ENCODE measurements at places on chromosomes 11 and 22. TPM values are rescaled to one million over a fixed set of nuclear protein-coding genes. Genes with fewer than 3 reads are reported as not detected.

GRCh38 chr22:17281026-17281425 lies 61.8 kb upstream of the ADA2 start:
- no peak for DNase-seq

DNA sequence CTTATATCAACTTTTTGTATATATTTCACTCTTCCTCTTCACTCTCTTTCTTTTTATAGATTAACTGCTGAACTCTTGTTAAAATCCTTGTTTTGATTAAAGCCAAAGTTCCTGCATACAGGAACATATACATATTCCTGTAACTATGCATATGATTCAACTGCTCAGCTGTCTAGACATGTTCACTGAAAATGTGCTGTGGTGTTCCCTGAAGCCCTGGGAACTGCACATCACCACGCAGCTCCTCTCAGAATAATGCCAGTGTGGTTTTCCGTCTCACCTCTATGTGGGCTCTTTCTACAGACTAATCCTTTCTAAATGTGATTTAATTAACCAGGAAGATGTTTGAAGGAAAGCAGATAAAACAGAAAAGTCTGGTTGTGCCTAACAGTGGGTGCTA lies 25.6 kb upstream of the MMP12 start:
- no peak for DNase-seq

- DNase-seq: no peak
These were observed 286.2 kb downstream of the TMEM135 start for GRCh38 chr11:87323899-87324298.

GRCh38 chr22:27628341-27628740 lies 173.2 kb downstream of the MN1 start:
- no peak for DNase-seq

ADAMTS15 gene
- not detected for total RNA-seq

- DNase-seq: no peak
These were observed 22.9 kb upstream of the ARHGAP8 start for GRCh38 chr22:44729391-44730021.

- DNase-seq: no peak
These were observed 7.6 kb downstream of the SLC39A13 start for GRCh38 chr11:47415949-47416472.

DNA sequence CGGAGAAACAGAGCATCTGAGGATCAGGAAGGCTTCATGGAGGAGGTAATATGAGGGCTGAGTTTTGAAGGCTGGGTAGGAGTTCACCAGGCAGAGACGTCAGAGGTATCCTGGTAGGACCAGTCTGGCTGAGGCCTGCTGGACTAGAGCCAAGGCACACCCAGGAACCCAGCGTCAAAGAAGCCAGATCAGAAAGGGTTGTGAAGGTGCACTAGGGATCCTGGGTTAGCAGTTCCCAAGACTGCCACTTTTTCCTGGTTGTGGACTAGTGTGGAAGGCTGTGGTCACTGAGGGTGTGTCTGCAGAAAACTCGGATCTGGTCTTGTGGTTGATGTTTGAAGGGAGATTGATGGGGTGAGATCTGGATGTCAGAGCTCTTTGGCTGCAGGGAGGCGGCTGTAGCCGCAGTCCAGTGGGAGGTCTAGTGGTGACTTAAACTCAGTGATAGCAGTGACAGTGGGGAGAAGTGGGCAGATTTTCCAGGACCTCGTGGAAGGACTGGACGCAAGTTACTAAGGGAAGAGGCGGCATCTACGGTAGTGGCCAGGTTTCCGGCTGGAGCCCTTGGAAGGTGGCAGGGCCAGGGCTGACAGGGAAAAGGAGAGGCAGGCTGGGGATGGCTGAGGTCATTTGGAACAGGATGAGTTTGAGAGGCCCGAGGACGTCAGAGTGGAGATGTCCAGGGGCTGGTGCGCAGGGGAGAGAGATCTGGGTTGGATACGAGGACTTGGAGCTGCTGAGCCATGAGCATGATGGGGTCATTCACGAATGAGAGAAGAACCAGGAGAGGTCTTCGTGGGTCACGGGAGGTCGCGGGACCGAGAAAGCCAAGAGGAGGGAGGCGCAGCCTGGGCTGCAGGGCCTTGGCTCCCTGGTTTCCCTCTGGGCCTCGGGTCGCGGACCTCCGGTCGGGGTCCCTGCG lies 10.9 kb downstream of the RELA start:
- DNase-seq: no peak

TYR gene
- total RNA-seq: not detected

KBTBD4 gene
- total RNA-seq: 16.3 TPM

TBX10 gene
- not detected for total RNA-seq

C11orf97 gene
- total RNA-seq: not detected

DNA sequence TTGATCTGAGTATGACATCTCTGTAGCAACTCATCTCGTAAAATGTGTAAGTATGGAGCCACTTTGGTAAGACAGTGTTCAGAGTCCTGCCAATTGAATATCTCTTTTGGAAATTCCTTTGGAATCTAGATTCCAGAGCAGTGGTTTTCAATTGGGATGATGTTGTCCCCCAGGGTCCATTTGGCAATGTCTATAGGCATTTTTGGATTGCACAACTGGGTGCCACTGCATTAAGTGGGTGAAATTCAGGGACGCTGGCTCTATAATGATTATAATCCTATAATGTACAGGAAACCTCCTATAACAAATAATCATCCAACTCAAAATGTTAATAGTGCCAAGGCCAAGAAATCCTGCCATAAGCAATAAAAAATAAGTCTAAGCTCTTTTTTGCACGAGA lies 404.8 kb upstream of the RAG2 start:
- no peak for DNase-seq

DNA sequence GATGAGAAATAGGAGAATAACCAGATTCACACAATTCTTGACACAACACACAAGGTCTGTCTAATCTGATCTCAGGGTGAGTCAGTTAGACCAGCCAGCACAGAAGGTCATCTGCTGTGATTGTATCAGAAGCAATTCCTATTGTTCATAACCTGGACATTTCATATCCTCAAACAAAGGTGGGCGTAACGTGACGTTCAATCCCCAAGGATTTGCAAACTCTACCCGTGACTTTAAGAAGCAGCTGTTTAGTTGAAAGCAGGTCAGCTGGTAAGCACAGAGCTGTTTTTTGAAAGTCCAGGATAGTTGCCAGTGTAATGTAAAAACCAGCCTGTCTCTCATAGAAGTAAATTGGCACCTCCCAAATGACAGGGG lies 385.1 kb downstream of the DCDC1 start:
- no peak for DNase-seq

- no peak for DNase-seq
These were observed 4.9 kb downstream of the APOL3 start for GRCh38 chr22:36155702-36156101.
